ENCODE measurements at places on chromosomes 7 and 10.
A peak's percentile ranks its signal among the peaks of the same experiment; 100 is the strongest.

- DNase-seq, result no peak
Measured at GRCh38 chr10:133259602-133259989, 17.1 kb downstream of the ADAM8 start.

DNA sequence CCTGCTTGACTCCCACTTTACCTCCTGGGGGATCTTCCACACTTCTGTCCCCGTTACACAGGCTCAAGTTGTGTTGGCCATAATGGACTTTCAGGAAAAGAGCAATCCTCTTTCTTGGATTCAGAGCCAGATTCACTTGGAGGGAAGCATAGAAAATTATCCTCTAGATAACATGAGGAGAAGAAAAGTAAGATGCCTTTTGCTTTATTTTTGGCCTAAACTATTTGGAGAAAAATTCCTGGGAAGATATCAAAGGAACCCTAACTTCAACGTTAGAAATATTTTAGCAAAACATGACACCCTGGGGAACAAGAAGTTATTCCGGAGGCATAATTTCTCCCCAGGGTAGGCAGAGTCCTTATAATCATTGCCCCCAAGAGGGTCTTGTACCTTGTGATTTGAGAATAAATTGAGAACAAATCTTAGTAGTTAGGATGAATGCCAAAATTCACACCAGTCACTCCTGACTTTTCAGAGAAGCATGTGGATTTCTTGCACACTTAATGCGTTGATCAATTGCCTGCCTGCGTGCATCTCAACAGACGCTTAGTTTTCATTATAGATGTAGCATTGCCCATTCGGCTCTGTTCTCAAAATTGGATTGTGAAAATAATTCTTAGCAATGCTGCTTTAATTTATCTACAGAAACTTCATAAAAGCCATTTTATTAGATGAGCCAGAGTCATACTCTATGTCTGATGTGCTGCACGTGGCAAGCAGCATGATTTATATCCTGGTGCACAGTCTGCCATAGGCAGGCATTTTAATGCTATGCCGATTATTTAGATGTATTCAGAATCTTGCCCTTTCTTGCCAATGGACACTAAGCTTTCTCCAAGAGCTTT, 224.4 kb downstream of the C7orf25 start:
- DNase-seq, result no peak

GRCh38 chr10:69344591-69345252, 66.4 kb downstream of the HK1 start:
- DNase-seq, result no peak

GRCh38 chr10:97682042-97682441, 5.0 kb downstream of the AVPI1 start:
- DNase-seq, result no peak

DNA sequence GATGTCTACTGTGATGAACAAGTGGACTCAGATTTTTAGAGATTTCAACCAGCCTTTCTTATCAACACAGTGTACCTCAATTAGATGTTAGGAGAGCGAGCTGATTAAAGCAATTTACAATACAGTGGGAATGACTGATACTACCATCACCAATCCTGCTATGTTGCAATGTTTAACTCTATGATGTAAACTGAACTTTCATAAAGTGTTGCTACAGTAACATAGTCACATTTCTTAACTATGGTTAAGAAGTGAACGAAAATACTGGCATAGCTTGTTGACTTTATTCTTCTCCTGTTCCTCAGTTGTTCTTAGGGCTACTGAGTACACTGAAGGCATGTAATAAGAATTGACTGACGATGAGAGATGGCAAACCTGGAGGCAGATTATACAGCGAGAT, 139.8 kb downstream of the MYOF start:
- DNase-seq, result no peak

DNA sequence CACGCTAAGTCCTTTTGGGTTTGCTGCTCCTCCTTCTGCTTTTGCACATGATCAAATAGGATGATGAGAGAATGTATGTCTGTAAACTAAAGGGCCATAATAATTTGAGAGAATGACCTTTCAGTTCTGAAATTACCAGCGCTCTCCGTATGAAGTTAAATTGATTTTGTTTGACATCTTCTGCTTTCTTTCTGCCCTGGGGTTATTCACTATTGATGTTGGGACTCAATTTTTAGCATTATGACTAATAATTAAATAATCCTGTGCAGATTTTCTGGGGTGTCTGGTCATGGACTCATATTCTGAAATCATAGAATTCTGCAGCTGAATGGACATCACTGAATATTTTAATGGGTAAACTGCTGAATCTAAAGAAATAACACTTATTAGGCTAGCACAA, 423.2 kb downstream of the POM121L12 start:
- DNase-seq, result no peak

- DNase-seq, result no peak
Measured at GRCh38 chr7:28316489-28316888, 95.8 kb upstream of the CREB5 start.

DNA sequence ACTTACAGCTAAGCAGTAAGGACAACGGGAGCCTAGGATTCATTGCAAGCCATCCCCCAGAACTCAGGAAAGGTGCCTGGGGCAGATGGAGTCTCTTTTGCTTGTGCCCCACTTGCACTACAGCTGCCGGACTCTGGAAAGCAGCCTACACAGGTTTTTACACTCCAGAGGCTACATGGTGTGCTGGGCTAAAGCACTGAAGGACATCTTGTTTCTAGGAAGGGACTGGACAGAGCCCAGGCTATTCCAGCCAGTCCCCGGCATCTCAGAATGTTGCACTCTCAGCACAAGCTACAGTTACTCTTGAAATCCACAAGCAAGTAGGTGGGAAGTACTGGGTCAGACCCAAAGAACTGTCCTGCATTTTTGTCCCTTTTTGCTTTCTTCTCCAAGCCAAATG, 333.1 kb downstream of the TNS3 start:
- no peak for DNase-seq

DNA sequence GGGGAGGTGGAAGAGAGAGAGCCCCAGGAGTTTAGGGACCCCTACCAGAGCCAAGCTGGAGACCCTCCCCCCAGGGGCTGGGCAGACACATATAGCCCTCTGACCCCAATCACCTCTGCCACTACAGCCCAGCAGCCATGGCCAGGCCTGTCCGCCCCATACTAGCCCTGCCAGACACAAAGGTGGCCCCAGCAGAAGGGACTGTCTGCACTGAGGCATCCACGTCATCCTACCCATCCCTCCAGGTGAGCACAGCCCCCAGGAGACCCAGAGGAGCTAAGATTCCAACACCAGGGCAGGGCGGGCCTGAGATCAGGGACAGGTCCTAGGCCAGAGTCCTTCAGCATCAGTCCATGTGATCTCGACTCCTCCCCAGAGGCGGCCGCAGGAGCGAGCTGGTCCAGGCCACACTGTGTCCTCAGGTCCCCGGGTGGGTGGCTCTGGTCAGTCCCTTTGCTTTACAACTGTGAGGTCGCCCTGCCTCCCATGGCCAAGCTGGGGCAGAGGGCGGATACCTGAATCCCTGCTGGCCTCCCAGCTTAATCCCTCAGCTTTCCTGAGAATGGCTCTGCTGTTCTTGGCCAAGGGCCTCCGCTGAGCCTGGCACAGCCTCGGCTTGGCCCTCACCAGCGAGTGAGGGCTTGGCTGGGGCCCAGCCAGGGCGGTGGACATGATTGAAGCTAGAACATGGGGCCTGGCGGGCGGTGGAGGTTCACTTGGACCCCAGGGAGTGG, 14.3 kb upstream of the ELN start:
- no peak for DNase-seq

DNA sequence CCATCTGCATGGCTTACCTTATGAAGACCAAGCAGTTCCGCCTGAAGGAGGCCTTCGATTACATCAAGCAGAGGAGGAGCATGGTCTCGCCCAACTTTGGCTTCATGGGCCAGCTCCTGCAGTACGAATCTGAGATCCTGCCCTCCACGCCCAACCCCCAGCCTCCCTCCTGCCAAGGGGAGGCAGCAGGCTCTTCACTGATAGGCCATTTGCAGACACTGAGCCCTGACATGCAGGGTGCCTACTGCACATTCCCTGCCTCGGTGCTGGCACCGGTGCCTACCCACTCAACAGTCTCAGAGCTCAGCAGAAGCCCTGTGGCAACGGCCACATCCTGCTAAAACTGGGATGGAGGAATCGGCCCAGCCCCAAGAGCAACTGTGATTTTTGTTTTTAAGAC, 12.4 kb downstream of the DUSP5 start:
- DNase-seq, result no peak

DNA sequence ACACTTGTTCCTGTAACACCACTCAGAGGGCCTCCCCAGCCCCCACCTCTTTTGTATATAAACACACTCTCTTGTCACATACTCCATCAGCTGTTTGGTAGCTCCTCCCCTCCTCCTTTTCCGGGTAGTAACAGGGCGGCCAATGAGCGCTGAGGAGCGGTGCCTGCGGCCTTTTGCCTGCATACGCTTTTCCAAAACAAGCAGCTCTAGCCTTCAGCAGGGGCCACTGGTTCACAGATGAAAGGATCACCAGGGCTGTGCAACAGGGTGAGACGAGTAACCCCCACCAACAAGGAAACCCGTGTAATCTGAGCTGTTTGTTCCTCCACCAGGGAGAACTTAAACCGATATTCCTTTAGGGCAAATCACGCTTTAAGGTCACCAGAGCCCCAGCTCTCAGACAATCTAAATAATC, 3.9 kb downstream of the UBE2H start:
- peak; percentile 70 for DNase-seq

DNA sequence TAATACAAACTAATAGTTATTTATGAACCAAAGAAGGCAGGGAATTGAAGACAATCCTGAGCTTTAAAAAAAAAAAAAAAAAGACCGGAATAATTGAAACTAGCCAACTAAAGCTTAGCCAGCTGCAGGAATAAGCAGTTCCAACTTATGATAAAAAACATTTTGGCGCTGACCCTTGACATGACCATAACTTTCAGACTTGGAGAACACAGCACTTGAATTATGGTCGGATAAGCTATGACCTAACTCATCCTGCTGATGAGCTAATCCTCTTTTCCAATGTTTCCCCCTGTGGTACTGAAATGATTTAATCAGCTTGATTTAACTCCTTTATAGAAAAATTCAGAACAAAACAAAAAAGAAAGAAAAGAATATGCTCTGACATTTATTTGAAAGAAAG, 181.8 kb downstream of the DGKB start:
- DNase-seq, result no peak

- DNase-seq, result no peak
Measured at GRCh38 chr7:137930581-137930980, 71.3 kb downstream of the CREB3L2 start.

DNA sequence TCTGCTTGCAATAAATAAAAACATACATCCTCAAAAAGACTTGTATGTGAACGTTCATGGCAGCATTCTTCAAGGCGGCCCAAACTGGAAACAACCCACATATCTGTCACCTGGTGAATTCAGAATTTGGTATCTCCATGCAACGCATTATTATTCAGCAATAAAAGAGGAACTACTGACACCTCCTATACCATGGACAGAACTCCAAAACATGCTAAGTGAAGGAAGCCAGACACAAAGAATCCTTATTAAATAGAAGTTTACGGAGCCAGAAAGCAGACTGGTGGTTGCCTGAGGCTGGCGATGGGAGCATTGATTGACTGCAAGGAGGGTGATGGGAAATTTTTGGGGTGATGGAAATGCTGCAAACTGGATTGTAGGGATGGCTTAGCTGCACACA, 530.8 kb upstream of the DPP6 start:
- DNase-seq, result no peak

GRCh38 chr10:92553959-92554358, 19.9 kb downstream of the IDE start:
- no peak for DNase-seq

DNA sequence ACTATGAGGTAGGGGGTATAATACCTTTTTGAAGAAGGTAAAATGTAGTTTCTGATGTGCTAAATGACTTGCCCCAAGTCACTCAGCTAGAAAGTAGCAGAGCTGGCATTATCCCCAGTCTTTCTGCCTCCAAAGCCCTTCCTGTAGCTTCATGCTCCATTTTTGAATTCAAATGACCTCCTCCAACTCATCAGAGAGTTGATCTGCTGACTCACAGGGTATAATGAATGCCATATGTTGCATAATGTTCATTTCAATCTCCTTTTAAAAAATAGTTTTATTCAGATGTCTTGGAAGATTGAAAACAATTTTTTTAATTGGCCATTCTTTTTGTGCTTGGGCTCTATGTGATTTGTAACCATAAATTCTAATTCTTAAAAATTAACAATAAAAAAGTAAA, 272.8 kb upstream of the IMMP2L start:
- DNase-seq, result no peak

- no peak for DNase-seq
Measured at GRCh38 chr10:93417266-93417665, 64.9 kb downstream of the MYOF start.

DNA sequence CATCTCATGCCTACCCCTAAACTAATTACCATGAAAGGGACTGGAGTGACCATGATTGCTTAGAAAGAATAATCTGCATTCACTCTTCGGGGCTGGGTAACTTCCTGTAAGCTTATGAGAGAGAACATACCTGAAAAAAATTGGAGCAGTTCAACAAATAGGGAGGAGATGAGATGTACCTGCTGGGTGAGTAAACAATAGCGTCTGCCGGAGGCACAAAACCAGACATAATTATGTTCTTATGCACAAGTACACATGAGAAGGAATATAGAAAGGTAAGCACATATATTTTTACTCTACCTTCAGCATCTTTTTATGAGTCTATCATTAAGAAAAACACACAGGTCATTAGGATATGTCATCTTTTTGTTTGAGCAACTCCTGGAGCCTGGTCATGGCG, 224.6 kb upstream of the FERD3L start:
- no peak for DNase-seq

DNA sequence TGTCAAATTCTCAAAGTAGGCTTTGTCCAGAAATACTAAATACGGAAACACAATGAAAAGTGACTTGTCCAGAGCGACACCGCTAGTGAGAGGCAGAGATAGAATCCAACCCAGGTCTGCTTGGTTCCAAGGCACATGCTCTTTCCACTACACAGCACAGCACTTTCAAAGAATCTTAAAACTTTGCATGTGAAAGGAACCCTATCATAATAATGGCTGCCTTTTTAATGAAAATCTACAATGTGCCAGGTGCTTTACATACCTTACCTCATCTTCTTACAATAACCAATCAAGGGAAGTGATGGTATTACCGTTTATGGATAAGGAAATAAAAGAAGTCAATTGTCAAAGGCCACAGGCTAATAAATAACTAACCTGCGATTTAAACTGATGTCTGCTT, 2.6 kb downstream of the CHCHD3 start:
- no peak for DNase-seq

- no peak for DNase-seq
Measured at GRCh38 chr10:102775201-102775934, 31.6 kb downstream of the WBP1L start.

DNA sequence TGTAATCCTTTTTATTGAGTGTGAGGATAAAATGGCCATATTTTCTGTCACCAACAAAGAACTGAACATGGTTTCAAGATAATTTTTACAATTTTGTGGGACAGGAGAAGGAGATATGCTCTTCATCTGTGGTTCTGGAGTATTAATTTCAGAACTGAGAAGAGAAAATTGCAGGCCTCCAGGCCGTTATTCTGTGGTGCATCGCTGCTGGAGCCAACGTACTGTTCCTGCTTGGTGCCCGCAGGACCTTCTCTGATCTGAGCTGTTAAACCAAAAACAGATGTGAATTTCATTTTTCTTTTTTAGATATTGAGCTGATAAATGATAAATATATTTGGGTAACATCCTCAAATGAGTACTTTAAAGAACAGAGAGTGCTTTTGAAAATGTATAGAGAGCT, 63.9 kb downstream of the IKZF1 start:
- no peak for DNase-seq

GRCh38 chr10:110568055-110568735, 700 bp downstream of the SMC3 start:
- DNase-seq, result no peak

All from esophagus squamous epithelium (tissue), 5 donors.